DMS 273 treated with DMSO at 0.1 percent for 48 hours (cell line): ENCODE measurements at places on chromosomes 11 and 22.

DNA sequence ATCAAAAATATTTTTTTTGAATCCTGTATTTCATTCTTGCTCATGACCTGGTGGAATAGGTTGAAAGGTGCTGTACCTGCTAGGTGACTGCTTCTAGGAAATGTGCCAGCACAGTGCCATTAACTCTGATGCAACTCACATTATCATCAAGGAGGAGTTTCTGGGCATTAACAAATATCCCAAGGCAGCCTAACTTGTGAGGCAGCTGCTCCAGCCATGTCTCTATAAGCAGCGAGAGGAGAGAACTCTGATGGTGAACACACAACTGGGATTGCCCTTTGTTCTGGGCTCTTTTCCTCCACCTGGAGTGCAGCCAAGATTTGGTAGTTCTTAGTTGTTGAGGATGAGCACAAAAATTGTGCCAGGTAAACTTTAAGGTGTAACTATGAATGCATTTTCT lies 25.6 kb downstream of the HEPHL1 start:
- DNase-seq: no peak

GRCh38 chr11:105000797-105001196 lies 22.2 kb downstream of the CASP5 start:
- DNase-seq: no peak

GRCh38 chr11:116342148-116342547 lies 430.6 kb downstream of the BUD13 start:
- no peak for DNase-seq

DNA sequence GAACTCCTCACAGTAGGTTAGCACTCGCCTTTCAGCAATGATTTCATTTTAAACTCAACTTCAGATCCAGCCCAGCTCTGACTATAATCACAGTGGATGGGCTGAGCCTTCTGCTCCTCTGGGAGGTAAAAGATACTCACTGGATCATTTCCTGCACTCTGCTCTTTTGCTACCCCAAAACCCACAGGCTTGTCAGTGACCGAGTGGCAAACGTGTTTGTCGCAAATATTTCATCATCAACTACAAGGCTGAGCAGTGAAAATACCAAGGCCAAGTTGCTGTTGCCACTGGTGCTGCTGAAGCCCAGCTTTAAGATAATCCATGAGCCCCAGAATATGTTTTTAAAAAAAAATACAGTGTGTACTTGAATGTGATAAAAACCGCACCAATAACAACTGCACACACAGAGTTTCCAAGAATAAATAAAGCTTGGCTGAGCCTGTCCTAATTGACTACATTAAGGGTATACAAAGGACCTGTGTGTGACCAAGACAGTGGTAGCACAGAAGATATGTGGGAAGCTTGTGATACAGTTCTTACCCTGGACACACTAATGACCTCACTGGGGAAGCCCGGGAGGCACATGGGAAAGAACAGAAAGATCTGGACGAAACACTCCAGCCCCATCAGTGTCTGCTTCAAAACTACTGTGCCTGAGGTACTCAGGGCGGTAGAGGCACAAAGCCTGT lies 41.3 kb downstream of the ABTB2 start:
- DNase-seq: no peak

DNA sequence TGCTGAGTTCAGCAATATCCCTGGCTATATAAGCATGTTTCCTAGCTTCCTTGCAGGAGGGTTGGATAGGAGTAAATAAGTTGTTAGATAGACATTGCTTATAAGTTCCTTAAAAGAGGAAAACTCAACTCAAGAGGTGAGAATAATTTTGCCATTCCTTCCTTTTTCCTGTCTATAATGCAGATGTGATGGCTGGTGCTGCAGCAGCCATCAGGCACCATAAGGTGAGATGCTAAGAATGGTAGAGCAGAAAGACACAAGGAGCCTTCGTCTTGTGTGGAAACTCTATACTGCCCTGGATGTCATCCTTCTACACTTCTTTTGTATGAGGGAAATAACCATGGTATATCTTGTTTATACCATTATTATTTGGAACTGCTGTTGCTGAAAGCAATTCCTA lies 74.5 kb upstream of the GRK3 start:
- DNase-seq: no peak

DNA sequence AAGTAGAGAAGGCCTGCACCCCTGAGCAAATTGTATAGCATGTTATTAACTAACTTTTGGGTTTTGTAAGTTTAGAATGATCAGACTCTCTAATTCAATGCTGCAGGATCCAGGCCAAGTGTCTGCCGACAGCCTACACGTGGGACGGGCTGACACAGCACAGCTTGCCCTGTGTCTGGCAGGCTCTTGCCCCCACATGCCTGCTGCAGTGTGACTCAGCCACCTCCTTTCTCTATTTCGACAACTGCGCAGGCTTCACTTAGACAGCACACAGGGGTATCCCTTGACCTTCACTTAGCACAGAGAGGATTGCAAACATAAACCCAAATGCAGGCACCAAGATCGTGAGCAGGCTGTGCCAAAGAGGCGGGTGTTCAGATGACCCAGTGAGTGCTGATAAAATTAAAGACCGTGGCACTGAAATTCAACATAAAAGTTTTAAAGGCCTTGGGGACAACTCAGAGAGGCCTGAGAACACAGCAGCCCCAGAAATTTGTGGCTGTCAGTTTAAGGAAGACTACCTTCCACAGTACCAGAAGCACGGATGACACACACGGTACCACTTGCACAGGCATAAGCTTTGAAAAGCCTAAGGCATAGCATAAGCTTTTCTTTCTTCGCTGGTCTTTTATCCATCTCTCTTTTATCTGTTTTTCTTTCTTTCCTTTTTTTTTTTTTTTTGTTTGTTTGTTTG lies 37.8 kb downstream of the SCN3B start:
- peak; percentile 10 for DNase-seq

- DNase-seq: no peak
Measured at GRCh38 chr11:124199702-124200101, 16.6 kb downstream of the OR10D3 start.

- peak; percentile 14 for DNase-seq
Measured at GRCh38 chr11:65699306-65699705, 12.7 kb upstream of the KAT5 start.

DNA sequence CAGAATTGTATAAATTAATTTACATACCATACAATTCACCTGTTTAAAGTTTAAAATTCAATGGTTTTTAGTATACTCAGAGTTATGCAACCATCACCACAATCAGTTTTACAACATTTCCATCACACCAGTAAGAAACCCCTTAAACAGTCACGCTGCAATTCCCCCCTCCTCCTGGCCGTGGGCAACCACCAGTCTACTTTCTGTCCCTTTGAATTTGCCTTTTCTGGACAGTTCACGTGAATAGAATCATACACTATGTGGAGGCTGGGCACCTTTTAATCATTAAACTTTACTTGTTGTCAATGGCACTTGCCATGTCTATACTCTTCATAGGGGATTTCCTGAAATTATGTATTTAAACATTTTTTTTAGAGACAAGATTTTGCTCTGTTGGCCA lies 20.1 kb upstream of the SWAP70 start:
- DNase-seq: no peak

GRCh38 chr22:42632096-42632495 lies 8.3 kb downstream of the ATP5MGL start:
- no peak for DNase-seq

DNA sequence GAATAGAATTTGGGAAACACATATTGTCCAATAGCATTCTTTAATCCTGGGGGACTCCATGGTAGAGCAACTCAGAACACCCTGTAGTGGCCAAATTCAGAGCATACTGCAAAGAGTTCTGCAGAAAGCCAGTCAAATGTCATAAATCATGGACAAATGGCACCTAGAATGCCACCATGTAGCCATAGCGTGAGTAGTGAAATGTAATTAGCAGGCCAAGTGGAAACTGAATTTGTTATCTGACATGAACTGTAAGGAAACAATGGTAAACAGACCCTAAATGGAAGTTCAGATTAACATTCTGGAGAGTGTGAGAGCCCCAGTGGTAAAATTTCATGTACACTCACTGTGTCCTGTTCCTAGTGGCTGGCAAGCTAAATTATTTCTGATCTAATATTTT lies 7.0 kb upstream of the PRSS23 start:
- DNase-seq: no peak

DNA sequence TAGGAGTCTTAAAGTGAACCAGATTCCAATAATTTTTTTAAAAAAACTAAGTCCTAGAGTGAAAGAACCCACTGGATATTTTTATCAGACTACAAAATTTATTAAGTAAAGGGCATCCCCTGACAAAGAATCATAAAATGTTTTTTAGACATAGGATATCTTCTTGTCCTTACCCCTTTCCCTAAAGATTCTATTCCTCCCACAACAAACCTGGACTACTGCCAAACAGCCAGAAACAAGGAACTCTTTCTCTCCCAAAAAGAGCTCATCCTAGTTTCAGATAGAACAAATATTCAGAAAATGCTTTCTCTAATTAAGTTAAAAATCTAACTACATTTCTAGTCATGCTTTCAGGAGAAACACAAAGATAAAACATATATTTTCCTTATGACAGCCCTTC lies 327.1 kb downstream of the FAM181B start:
- DNase-seq: no peak

DNA sequence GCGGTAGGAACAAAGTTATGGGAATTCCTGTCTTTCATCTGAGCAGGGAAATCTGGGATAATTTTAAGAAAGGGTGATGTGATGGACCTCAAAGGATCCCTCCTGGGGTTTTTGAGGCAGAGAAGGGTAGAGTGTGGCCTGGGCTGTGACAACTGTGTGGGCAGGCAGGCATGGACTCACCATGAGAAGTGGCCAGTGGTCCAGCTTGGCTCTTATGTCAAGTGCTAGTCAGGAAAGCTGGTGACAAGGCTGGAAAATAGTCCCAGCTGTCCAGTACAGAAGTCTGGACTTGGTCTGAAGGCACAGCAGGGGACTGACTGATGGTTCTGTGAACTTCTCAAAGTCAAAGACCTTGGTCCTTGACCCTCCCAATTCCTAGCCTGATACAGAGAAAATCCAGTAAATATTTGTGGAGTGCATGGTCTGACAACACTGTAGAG lies 1.7 kb downstream of the PPFIBP2 start:
- DNase-seq: no peak

- no peak for DNase-seq
Measured at GRCh38 chr11:23100726-23101125, 240.5 kb upstream of the CCDC179 start.

DNA sequence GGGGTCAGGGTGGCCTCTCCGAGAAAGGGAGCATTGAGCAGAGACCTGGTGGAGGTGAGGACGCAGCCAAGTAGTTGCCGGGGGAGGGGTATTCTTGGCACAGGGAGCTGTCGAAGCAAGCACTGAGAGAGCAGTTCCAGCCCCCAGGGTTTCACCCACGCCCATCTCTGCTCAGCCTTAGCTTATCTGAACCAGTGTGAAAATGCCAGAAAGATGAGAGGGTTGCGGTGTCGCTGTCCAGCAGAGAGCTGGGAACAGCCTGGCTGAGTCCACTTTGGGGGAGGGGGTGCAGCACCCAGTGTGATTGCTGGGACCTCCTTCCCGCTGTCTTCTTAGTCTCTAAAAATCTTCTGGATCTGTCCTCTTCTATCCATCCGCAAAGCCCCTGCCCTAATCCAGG lies 123.3 kb upstream of the TBCEL start:
- DNase-seq: no peak

GRCh38 chr11:71165771-71166170 lies 86.6 kb downstream of the SHANK2 start:
- DNase-seq: no peak

DNA sequence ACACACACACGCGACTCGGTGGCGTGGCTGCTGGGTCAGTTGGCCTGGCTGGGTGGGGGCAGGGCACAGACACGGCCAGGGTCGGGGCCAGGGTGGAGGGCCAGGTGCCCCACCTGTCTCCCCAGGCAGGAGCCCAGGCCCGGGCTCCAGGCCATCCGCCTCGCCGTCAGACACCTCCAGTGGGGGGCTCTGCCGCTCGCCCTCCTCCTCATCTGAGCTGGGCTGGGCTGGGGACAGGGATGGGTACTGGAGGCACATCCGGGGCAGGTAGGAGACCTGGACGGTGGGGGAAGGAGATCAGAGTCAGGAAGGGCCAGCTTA lies 6.2 kb upstream of the MYBPC3 start:
- no peak for DNase-seq

- no peak for DNase-seq
Measured at GRCh38 chr11:44454666-44455065, 110.8 kb upstream of the CD82 start.

- DNase-seq: no peak
Measured at GRCh38 chr11:12218909-12219308, 108.5 kb downstream of the MICAL2 start.

GRCh38 chr11:72625691-72626413 lies 48.4 kb downstream of the PDE2A start:
- no peak for DNase-seq

DNA sequence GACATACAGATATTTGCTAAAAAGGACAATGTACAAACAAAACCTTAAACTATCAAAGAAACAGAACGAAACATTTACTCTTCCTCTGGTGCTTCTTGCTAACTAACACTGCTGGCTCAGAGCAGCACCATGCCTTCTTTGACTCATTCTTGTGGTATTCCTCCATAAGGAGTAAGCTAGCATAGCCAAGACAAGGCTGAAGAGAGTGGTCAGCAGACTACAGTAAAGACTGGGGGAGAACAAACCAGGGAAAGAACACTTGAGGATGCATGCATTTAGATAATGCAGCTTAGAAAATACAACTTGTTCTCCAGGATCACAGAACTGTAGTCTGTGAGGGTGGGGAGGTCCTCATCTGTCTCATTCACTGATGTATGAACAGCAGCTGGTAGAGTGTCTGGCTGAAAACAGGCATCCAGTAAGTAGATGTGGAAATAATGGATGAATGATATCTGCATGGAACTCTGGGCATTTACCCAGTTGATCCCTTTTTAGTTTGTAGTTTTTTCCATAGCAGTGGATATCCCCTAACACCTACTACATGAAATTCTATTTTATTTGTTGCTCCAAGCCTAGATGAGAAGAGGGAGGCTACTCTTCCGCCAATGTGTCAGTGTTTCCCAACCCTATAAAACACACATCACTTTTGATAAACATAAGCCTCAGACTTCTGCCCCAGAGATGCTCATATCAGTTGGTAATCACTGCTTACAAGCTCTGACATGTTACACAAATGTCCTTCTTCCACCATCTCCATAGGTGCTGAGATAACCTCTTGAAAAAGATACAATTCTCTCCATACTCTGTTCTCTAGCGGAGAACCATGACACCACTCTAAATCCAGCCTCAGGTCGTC lies 7.3 kb downstream of the SNX19 start:
- no peak for DNase-seq

DNA sequence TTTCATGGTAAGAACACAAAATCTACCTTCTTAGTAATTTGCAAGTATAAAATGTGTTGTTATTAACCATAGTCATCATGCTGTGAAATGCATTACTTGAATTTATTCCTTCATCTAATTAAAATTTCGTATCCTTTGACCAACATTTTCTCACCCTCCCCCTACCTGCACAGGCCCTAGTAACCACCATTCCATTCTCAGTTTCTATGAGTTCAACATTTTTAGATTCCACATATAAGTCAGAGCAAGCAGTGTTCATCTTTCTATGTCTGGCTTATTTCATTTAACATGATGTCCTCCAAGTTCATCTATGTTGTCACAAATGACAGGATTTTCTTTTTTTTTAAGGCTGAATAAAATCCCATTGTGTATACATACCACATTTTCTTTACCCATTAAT lies 43.5 kb upstream of the CCDC179 start:
- DNase-seq: no peak
